Caco-2 (cell line): ENCODE measurements at places on chromosomes 3 and 15. TPM values are rescaled to one million over a fixed set of nuclear protein-coding genes. Genes with fewer than 3 reads are reported as not detected.

DNA sequence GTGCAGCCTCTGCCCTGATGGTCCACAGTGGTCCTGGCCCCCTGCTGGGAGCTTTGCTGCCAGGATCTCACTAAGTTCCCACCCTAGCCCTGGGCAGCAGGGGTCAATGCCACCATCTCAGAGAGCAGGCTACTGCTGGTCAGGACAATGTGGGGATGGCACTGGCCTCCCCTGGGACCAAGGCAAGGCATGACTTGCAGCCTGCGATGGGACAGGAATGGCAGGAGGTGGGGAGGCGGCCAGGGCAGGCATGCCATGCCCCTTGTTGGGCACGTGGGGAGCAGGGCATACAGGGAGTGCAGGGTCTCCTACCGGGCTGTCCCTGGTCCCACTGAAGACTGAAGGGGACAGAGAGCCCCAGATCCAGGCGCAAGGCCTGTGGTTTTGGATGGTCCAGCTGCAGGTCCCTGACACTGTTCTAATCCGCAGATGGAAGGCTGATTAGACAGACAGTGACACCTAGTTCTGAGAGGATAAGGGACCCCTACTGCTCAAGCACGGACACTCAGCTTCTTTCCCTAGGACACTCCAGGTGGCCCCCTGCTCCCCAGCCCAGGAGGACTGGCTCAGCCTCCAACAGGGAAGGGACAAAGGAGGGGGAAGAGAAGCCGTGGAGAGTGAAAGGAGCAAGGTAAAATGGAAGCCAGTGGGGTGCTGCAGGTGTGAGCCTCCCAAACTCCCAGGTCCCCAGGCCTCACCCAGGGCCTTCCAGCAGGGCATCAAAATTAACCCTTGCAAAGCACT, 69.2 kb upstream of the RPL32 start:
- no peak overlapping the region for H3K27ac ChIP-seq
- H3K36me3 ChIP-seq, result peaks cover 2% of the 10 kb centered on the region; the same call in 1 of the 2 replicates
- no peaks in the 10 kb centered on the region for H3K4me1 ChIP-seq

DNA sequence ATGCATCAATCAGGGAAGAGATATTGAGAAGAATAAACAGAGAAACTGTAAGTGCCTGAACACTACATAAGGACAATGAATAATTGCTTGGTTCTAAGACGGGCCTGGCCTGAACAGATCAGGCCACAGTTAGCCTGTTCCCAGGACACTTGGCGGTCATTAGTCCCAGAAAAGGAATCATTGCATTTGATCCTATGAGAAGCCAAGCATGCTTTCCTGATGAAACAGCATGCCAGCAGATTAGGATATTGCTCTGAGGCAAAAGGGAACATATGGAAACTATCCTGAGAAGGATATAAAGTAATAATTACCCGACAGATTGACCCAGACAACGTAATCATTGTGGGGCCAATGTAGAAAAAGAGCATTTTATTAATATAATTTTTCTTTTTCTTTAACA, 51.9 kb downstream of the STRIT1 start:
- H3K4me1 ChIP-seq, result no peaks in the 10 kb centered on the region
- no peaks in the 10 kb centered on the region for H3K36me3 ChIP-seq
- H3K27ac ChIP-seq, result no peak overlapping the region

GRCh38 chr3:127610105-127610504, 11.9 kb downstream of the MCM2 start:
- no peak overlapping the region for H3K27ac ChIP-seq
- no peak for DNase-seq
- no peak overlapping the region for H3K4me3 ChIP-seq
- peaks cover 2% of the 10 kb centered on the region for H3K36me3 ChIP-seq
- no peaks in the 10 kb centered on the region for H3K27me3 ChIP-seq

DNA sequence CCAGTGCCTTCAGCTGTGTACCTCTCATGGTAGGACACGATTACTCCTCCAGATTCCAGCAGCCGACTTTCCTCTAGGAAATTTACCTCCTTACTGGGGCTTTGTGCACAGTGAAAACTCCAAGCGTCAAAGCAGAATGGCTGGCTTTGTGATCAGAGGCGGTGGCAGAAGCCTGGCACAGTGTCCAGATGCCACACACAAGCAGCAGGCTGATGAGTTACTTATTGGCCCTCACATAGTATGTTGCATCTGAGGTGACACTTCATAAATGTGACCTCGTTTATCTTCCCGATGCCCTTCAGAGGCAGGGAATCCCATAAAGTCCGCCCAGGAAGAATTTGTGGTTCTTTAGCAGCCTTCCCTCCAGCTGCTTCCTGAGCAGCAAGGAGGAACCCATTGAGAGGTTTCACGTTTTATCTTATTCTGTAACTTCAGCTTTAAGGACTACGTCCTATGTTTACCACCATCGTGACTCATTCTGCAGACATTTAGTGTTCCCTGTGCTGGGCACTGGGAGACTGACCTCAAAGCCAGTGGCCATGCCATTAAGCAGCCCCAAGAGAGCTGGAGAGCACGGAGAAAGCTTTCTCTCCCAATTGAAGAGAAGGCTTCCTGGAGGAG, 107.1 kb upstream of the C15orf61 start:
- H3K36me3 ChIP-seq, result no peaks in the 10 kb centered on the region
- no peak for DNase-seq
- no peaks in the 10 kb centered on the region for H3K27me3 ChIP-seq
- no peak overlapping the region for H3K4me3 ChIP-seq
- H3K4me1 ChIP-seq, result peaks cover 6% of the 10 kb centered on the region; the same call in 1 of the 2 replicates

DNA sequence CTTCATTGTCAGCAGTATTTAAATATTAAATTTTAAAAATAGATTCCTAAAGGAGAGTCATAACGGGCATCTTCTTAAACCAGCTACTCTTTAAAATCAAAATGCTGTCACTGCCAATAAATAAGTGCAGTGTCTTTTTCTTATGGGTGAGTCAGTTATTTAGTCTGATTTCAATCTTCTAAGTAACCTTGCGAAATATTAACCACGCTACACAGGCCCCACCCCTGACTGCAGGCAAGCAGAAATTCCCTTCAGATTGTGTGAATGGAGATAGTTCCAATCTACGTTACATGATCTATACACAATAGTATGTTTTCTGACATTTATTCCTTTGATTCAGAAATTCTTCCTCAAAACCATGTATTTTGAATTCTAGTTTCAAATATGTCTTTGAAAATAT, 141.5 kb downstream of the GADL1 start:
- H3K4me1 ChIP-seq, result peaks cover 17% of the 10 kb centered on the region
- no peak overlapping the region for H3K4me3 ChIP-seq
- H3K36me3 ChIP-seq, result no peaks in the 10 kb centered on the region
- peak; percentile 42 for DNase-seq

- peaks cover 23% of the 10 kb centered on the region for H3K4me1 ChIP-seq
- H3K27ac ChIP-seq, result peak overlapping the region; percentile 47
- no peaks in the 10 kb centered on the region for H3K27me3 ChIP-seq
These were observed 9.5 kb downstream of the MGA start for GRCh38 chr15:41669701-41670100.

GRCh38 chr15:27491666-27492621, 521.0 kb downstream of the GABRG3 start:
- H3K4me1 ChIP-seq, result no peaks in the 10 kb centered on the region
- H3K27me3 ChIP-seq, result no peaks in the 10 kb centered on the region
- no peak for DNase-seq

DNA sequence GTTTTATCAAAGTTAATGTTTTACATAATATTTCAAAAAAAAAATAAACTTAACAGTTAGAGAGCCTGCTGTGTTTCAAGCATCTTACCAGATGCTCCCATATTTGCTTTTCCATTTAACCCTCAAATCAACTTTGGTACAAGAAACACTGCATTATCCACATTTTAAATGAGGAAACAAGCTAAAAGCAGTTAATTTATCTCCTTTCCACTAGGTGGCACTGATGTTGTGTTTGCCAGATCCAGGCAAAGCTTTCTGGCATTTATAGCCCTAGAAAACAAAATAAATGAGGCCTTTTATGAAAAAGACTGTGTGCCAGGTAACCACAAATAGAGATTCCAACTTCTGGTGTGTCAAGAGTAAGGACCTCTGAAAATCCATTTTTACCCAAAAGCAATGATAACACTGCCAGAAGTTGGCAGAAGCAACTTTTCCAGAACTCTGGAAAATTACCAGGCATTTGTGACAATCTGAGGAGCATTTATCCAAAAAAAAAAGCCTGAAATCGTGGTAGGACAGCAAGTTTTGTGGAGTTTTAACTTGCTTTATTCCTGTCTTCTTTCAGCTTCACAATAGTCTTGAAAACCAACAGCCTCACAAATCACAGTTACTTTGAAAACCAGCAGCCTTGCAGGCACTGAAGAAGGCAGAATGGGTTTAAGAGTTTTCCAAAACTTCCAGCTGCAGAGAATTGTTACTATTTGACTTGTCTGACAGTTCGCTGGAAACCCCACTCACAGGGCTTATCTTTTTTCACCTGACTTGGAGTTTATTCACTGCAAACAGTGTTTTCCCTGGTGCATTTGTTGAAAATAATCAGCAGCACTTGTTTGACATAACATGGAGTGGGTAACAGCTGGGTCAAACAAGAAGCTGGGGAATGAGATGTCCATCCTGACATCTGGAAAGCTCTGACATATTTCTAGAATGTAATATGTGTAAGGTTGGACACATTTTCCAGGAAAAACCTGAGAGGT, 9.2 kb downstream of the FAM162A start:
- DNase-seq, result peak; percentile 39
- H3K27ac ChIP-seq, result no peak overlapping the region
- 0 out of 2 replicates have a peak, but pooled peaks cover 4% of the 10 kb centered on the region for H3K4me1 ChIP-seq

- no peak overlapping the region for H3K27ac ChIP-seq
- H3K27me3 ChIP-seq, result no peaks in the 10 kb centered on the region
- H3K4me1 ChIP-seq, result no peaks in the 10 kb centered on the region
- H3K36me3 ChIP-seq, result no peaks in the 10 kb centered on the region
These were observed 212.5 kb downstream of the EPHB1 start for GRCh38 chr3:135007607-135008006.

DNA sequence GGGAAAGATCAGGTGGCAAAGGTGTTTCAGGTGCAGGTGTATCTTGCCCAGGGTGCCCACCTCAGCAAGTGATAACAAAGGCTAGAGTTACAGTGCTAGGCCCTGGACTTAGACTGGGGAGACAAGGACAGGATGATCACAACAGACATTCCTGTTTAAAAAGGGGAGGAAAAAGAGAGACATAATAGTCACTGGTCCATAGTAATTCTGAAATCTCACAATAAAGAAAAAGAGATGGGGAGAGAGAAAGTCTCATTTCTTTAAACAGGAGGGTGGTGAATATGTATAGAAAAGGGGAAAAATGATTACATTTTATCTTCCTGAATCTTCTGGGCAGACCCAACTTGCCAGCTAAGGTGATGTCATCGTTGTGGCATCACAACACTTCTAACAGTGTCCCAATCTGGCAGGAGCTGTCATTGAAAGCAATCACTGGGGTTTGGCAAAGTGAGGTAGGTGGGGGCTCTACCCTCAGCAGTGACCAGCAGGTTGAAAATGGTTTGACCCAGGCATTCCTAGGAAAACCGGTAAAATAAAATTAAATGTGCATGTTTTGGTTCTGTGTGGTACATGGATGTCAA, 99.5 kb downstream of the ZNF621 start:
- H3K4me1 ChIP-seq, result no peaks in the 10 kb centered on the region
- H3K4me3 ChIP-seq, result no peak overlapping the region
- no peaks in the 10 kb centered on the region for H3K36me3 ChIP-seq
- H3K27ac ChIP-seq, result no peak overlapping the region
- H3K27me3 ChIP-seq, result no peaks in the 10 kb centered on the region; the same call in 1 of the 2 replicates
- DNase-seq, result no peak

DNA sequence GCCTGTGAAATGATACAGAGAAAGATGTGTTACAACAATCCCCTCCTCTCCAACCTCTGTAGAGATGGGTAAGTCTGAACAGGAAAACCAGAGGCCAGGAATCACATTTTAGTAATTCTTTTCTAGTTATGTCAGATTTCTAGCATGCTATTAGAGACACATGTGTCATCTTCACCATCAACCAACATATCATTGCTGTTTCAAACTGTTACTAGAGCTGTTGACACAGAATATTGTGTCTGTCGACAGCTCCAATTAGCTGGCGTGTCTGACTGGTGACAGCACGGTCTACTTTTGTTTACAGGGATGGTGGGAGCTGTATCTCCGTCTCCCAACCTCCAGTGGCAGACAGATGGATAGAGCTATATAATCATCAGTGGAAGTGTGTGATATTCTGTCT, 393.2 kb downstream of the SOX2 start:
- no peaks in the 10 kb centered on the region for H3K4me1 ChIP-seq
- DNase-seq, result no peak
- H3K27ac ChIP-seq, result no peak overlapping the region
- no peak overlapping the region for H3K4me3 ChIP-seq
- H3K27me3 ChIP-seq, result no peaks in the 10 kb centered on the region

- H3K4me1 ChIP-seq, result no peaks in the 10 kb centered on the region
- H3K36me3 ChIP-seq, result 0 out of 2 replicates have a peak, but pooled peaks cover 1% of the 10 kb centered on the region
- H3K27ac ChIP-seq, result no peak overlapping the region
- H3K4me3 ChIP-seq, result no peak overlapping the region
- no peak for DNase-seq
These were observed 56.7 kb downstream of the MGA start for GRCh38 chr15:41716864-41717263.

DNA sequence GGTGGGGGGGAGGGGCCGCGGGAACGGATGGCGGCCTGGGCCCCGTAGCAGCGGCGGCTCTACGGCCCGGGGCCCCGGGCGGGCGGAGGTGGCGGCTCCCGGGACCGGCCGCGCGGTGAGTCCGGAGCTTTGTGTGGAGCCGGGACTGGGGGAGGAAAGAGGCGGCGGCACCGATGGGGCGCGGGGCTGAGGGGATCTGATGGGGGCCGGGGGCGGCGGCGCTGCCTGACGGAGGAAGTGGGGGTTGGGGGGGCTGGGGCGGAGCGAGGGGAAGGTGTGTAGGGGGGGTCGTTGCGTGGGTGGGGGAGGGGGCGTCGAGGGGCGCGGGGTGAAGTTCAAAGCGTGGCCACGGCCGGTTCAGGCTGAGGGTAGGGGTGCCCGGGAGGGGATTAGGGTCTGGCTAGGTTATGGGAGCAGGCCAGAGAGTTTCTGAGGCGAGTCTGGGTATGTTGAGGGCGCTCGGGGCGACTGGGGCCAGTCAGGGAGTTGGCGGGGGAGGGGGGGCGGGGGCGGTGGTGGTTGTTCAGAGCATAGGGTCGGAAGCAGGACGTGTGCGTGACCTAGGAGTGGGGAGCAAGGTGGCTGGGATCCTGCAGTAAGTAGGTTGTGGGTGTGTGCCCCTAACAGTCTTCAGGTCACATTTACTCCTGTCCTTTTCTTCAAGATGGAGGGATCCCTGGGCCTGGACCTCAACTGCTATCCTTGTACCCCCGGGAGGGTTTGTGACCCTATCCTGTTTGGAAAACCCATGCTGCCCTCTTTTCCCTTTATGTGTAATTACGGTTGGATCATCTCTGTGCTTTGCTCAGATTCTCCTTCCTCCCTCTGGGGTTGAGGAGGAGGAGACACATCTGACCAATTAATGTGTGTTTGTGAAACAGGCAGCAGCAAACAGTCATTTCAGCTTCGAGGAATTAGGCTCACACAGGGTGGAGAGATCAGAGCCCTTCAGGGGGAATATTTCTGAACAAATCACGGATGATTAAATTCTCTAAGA, 644 bp downstream of the ZNF609 start:
- H3K36me3 ChIP-seq, result no peaks in the 10 kb centered on the region; the same call in 1 of the 2 replicates
- peak overlapping the region; percentile 76 for H3K27ac ChIP-seq
- peak; percentile 39 for DNase-seq
- H3K4me1 ChIP-seq, result peaks cover 40% of the 10 kb centered on the region

MGA gene
- total RNA-seq, result 59.6 and 60.0 TPM in 2 replicates

TERC gene
- 17.1 and 19.0 TPM in 2 replicates for total RNA-seq

MYO5A gene
- 8.2 and 9.9 TPM in 2 replicates for total RNA-seq

AGBL1 gene
- not detected in 2 replicates for total RNA-seq

KNG1 gene
- 6.7 and 9.5 TPM in 2 replicates for total RNA-seq

PSMD2 gene
- 285 and 294 TPM in 2 replicates for total RNA-seq

EFHB gene
- total RNA-seq, result 0.39 and 1.4 TPM in 2 replicates

EIF3J gene
- 179 and 182 TPM in 2 replicates for total RNA-seq

SPRED1 gene
- total RNA-seq, result 10.4 and 12.4 TPM in 2 replicates

ARL13B gene
- total RNA-seq, result 7.6 and 7.7 TPM in 2 replicates

TXNRD3 gene
- total RNA-seq, result 11.1 and 11.4 TPM in 2 replicates
